ENCODE measurements at places on chromosomes 16 and 17.
A peak's percentile ranks its signal among the peaks of the same experiment; 100 is the strongest.

GRCh38 chr16:27414788-27415431 is 12.9 kb downstream of the IL21R start:
- no peak for DNase-seq

- DNase-seq: no peak
Measured at GRCh38 chr17:47952171-47953021, 5.3 kb downstream of the PRR15L start.

GRCh38 chr16:1257561-1258224 is 1.8 kb downstream of the TPSD1 start:
- DNase-seq: no peak

DNA sequence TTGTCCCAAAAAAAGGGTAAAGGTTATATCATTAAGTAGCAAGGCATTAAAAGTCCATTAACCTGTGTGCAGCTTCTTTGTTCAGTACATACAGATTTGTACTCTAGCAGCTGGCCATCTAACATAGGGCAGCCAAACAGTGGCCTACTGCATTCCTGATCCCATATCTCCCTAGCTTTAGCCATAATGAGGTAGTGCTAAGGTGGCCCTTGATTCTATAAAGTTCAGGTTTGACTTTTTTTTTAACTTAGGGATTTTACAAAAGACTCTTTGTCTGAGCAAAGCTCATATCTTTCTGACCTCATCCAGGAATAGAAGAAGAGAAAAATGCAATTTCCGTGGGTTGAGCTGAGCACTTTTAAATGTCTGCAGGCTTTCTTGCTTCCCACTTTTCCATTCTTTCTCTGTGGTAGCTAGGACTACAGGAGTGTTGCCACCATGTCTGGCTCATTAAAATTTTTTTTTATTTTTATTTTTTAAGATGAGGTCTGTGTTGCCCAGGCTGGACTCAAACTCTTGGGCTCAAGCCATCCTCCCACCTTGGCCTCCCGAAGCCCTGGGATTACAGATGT is 19.5 kb upstream of the CDC6 start:
- no peak for DNase-seq

DNA sequence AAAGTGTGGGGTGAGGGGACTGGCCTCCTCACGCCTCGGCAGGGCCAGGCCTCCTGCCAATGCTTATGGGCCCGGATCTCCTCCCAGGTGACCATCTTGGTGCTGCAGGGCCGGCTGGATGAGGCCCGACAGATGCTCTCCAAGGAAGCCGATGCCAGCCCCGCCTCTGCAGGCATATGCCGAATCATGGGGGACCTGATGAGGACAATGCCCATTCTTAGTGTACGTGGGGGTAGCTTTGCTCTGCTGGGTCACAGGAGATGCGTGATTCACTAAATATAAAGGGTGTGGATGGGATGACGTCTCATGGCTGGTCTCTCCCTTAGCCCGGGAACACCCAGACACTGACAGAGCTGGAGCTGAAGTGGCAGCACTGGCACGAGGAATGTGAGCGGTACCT is 19.5 kb downstream of the NUP85 start:
- no peak for DNase-seq

GRCh38 chr16:79312502-79312901 is 288.0 kb downstream of the MAF start:
- DNase-seq: no peak

DNA sequence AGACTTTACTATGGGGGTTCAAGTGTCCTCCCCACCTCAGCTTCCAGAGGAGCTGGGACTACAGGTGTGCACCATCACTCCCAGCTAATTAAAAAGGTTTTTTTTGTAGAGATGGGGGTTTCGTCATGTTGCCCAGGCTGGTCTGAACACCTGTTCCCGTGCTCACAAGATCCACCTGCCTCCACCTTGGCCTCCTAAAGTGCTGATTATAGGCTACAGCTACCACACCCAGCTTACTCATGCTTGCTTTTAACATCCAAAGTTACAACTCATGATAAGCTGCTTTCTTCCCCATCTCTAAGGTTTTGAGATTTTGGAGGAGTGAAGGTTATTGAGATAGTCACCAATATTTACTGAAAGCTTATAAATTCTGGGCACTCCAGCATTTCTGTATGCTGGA is 2.6 kb downstream of the NUP88 start:
- DNase-seq: peak; percentile 75

- DNase-seq: no peak
Measured at GRCh38 chr17:62648251-62648955, 20.9 kb downstream of the MRC2 start.

GRCh38 chr16:50422926-50423325 is 54.1 kb upstream of the BRD7 start:
- DNase-seq: no peak

DNA sequence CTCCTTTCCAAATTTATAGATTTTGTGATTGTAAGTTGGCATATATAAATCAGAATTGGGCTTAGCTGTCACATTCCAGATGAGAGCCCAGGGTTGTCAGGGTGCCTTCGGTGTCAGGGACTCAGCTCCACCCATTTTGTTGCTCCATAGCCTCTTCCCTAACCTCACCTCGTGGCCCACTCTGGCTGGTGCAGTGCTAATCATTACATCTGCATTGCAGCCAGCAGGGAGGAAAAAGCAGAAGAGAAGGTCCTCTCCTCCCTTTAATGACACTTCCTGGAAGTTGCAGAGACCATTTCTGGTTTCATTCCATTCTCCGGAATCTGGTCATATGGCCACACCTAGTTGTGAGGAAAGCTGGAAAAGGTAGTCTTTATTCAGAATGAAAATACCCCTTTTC is 113.3 kb downstream of the CCT6B start:
- no peak for DNase-seq

DNA sequence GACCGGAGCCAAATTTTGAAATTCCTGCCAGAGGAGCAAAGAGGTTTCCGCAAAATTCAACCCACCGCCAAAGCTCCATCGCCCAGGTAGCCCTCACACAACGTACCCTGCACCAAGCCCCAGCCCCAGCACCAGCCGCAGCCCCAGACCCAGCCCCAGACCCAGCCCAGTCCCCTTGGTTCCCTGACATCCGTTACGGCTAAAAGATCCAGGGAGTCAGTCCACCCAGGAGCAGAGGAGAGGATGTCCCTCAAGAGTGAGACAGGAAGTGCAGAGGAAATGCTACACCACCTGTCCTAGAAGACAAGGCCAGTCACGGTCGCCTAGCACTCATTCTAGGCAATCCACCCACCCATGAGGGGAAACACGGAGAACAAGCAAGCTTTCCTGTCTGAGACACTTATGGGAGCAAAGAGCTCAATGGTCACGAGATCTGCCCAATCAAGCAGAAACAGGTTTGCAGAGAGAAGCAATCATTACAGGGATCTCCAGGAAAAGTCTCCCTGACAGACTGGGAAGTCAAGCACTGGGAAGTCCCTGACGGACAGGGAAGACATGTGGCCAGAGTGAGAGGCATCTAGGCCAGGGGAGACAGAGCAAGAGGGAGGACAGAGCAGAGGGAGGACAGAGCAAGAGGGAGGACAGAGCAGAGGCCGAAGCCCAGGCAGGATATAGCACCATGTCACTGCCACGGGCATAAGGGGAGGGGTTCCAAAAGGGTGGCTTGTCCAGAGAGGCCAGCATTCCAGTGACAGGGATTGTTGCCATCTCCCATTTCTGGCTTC is 15.0 kb upstream of the KCNJ18 start:
- no peak for DNase-seq

DNA sequence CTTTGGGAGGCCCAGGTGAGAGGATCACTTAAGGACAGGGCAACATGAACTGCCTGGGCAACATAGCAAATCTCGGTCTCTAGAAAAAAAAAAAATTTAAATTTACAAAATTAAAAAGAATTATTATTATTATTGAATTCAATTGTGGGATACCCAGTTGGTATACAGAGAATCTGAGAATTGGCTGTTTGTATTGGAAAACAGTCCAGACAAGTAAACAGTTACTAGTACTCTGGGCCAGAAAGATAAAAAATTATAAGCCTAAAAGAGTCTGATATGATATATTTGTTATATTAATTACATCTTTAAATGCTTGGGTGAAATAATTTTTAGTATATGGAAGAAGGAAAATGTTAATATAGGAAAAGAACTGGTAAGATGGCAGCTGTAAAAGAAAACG is 15.0 kb downstream of the CCDC47 start:
- DNase-seq: no peak

DNA sequence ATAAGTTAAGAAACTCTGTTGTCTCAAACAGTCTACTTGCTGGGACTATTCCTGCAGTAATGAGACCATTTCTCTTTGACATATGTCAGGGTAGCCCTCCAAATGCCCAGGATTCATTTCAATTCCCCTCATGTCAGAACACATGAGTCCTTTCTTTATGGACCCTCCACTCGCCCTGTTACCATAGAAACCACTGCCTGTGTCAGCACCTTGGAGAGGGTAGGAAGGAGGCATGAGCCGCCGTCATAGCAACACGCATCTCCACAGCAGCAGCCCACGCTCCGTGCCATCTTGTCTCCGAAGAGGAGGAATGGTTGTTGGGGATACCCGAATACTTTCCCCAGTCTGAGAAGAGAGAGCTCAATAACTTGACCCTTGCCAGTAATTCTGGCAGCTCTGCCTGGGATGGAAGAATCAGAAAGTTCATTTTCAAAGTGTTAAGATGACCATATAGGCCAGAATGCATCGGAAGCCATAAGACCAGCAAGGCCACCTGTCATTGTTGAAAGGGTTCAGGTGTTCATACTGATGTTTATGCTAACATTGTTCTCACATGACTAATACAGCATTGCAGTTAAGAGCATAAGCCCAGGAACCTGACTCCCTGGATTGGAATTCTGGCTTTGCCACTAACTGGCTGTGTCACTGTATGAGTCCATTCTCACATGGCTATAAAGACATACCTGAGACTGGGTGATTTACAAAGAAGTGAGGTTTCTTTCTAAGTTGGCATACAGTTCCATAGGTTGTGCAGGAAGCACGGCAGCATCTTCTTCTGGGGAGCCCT is 141.3 kb downstream of the ABCC12 start:
- DNase-seq: no peak

- DNase-seq: no peak
Measured at GRCh38 chr16:24771779-24772157, 42.3 kb downstream of the TNRC6A start.

DNA sequence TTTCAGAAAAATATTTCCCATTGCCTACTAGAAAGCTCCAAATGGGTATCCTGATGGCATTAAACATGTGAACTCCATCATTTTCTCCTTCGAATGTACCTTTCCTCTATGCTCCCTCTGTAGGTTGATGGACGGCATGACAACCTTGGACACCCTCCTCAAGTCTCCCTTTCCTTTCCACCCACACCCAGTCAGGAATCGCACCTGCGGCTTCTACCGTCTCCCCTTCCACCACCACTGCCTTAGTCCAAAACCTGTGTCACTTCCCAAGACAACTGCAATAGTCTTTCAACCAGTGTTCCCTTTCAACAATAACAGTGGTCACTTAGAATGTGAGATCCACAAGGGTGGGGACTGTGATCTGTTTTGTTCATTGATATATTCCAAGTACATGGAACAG is 233.1 kb upstream of the AXIN2 start:
- DNase-seq: no peak

GRCh38 chr17:58640202-58640601 is 51.6 kb downstream of the TEX14 start:
- no peak for DNase-seq

DNA sequence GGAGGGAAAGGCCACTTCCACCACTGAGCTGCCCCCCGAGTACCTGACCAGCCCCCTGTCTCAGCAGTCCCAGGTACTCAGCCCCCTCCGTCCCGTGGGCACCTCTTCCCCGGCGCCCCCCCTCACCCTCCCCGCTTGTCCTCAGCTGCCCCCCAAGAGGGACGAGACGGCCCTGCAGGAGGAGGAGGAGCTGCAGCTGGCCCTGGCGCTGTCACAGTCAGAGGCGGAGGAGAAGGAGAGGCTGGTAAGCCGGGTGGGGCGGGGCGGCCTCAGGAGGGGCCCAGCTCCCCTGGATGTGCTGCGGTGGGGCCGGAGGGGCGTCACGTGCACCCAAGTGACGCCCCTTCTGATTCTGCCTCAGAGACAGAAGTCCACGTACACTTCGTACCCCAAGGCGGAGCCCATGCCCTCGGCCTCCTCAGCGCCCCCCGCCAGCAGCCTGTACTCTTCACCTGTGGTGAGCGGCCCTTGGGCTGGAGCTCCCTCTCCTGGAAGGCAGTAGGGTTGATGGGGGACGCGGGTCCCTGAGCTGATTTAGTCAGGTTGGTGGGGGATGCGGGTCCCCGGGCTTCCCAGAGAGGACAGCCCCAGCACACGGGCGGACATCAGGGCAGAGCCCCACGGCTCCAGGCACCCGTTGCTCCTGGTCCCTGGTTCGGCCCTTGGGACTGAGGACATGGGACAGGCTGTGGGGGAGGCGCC is 9.5 kb upstream of the MRPL12 start:
- no peak for DNase-seq

DNA sequence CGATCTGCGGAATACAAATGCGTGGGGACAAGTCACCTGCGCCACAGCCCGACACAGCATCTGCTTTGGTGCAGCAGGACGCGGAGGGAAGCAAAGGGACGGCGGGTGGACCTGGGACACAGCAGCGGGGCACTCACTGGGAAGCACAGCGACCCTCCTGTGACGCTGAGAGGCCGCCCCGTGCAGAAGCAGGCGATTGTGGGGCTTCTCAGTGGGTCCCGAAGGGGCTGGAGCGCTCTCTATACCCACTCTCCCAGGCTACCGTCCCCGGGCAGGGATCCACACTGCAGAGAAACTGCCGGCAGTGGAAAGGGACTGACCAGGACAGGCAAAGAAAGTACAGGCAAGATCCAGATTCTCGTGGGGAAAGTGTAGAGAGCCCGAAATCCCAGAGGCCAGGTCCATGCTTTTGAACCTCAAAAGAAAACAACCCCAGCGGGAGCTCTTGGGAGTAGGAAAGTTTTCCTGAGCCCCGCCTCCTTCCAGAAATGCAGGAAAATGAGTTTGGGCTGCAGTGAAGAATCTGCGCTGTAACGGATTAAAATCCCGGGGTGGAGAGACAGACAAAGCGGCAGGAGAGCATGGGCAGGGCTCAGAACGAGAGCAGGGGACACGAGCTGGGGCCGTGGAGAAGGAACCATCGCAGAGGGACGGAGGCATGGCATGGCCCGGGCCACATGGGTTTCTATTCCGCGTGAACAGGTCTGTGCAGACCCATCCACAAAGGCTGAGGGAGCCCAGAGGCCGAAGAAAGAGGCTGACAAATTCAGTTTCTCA is 12.7 kb downstream of the COX4I1 start:
- DNase-seq: no peak

DNA sequence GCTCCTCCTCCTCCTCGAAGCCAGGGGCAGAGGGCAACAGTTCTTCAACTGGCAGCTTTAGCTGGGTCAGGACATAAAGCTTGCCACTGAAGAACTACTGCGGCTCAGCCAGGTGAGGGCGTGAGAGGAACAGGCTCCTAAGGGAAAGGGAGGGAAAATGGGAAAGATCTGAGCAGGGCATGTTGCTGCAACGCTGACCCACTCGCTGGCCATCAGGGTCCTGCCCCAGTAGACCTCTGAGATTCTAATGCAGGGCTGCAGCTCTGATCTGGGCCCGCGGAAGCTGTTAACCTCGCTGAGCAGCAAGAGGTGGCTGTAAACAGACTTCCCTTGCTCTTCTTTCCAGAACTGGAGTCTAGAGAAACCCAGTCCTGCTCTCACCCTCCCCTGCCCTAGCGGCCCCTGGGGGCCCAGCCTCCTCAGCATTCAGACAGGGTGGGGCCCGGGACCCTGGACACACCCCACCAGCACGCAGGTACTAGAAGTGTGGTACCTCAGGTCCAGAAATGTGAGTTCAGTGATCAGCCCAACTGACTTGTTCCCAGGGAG is 3.8 kb upstream of the TLCD2 start:
- peak; percentile 55 for DNase-seq

GRCh38 chr17:16440901-16441629 is 25.7 kb downstream of the TRPV2 start:
- no peak for DNase-seq

Data from hematopoietic multipotent progenitor cell treated with erythropoietin and hydrocortisone succinate and interleukin-3 and kit ligand, for 17 days (in vitro differentiated cells).